NCI-H187 treated with DMSO at 0.1 percent for 48 hours (cell line): ENCODE measurements at places on chromosomes 7 and 10.

- DNase-seq, result no peak
Observed at GRCh38 chr10:31782701-31783100, 145.9 kb downstream of the ARHGAP12 start.

DNA sequence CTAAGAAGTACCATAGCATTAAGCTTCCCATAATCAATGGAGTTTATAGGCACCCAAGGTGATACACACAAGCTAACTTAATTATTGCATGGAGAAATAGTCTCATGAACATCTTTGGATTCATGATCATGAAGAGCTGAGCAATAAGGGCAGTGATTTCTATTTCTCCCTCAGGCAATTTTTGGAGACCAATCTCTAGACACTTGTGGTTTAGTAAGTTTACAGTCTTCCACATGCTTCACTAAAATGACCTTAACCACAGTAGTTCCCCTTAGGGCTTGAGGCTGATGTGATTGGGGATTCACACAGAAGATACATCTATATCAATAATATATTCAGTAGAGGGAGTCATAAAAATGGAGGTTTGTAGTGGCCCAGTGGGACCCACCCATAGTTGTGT is 241.2 kb downstream of the CCDC7 start:
- DNase-seq, result no peak

GRCh38 chr10:16648366-16648765 is 126.7 kb upstream of the C1QL3 start:
- DNase-seq, result no peak

GRCh38 chr10:69831231-69831855 is 29.6 kb downstream of the COL13A1 start:
- no peak for DNase-seq

DNA sequence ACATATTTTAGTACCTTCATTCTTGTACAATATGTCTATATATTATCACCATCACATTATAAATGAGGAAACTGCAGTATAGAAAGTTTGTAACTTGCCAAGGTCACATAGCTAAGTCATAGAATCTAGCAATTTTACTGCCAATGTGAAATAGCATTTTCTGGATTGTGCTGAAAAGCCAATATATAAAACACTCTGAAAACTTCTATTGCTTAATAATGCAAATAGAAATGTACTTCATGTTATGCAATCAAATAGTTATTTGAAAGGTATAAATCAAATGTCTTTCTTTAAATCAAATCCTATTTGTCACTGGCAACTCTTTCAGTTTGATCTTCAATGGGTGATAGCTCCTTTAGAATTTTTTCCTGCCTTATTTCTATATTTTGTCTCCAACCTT is 129.5 kb downstream of the TMEM26 start:
- no peak for DNase-seq

GRCh38 chr10:84138478-84139125 is 707 bp upstream of the GHITM start:
- DNase-seq, result no peak
